ENCODE measurements at places on chromosomes 3 and 15.

GRCh38 chr3:11982341-11982941, 21.7 kb upstream of the SYN2 start:
- DNase-seq = no peak

DNA sequence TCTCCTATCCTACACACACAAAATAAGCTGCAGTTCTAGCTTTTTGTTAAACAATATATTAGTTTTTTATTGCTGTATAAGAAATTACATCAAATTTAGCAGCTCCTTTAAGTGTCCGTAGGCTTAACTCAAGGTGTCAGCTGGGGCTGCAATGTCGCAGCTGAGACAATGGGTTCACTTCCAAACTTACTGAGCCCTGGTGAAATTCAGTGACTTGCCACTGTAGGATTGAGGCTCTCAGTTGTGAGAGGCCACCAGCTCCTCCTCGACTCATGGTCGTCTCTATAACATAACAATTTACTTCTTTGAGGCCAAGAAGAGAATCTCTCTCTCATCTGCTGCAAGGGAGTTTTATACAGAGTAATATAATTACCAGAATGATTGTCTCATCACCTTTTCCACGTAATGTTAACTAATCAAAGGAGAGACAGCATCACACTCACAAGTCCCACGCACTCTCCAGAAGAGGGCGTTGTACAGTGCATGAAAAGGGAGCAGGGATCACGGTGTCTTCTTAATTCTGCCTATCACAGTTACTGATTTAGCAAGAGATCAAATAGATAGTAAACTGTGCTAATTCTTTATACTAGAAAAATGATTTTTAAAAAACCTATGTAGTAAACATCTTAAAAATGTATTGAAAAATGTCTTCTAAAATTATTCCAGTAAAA, 735.6 kb upstream of the GBE1 start:
- no peak for DNase-seq

DNA sequence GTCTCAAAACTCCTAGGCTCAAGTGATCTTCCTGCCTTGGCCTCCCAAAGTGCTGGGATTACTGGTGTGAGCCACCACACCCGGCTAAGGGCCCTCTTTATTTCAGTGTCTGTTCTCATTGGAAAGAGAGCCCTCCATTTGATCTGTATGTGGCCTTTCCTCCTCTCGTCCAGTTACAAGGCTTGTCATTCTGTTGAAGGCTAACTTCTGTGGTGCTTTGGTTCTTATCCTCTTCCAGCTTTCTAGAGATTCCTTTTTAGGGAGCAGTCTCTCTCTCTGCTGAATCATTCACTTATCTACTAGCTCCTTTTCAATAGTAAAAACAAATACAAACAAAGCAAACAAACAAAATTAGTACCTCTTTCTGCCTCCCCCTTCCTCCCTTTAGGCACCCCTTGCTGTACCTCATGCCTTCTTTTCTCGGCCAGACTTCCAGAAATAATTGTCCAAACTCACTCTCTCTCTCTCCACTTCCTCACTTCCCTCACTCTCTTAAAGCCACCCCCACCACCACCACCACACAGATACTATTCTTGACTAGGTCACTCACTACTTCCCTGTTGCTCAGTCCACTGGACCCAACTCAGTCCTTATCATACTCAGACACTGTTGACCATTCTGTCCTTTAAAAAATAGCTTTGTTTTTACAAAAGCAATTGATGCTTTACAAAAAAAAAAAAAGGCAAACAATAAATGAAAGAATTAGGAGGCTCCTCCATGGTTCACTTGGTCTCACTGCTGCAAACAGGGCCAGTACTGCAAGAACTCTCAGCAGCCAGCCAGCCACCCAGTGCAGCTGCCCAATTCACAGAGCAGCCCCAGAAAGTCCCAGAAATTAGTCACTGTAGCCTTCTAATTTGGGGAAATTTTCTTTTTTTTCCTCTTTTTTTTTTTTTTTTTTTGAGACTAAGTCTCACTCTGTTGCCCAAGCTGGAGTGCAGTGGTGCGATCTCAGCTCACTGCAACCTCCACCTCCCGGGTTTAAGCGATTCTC, 31.7 kb upstream of the RAB11A start:
- DNase-seq = no peak

DNA sequence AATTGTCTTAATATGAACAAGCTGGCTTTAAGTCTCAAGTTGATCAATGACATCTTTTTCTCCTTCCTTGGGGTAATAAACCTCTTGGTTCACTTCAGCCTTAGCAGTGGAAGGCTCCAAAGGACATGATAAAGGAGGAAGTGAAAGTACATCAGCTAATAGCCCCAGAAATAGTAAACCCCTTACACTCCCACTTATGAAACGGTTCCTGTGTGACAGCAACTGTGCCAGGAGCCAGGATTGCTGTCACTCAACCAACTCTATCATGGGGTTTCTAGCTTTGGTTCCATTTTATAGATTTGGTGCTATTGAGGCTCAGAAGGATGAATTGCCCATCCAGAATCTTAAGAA, 216.7 kb downstream of the ABHD5 start:
- no peak for DNase-seq

DNA sequence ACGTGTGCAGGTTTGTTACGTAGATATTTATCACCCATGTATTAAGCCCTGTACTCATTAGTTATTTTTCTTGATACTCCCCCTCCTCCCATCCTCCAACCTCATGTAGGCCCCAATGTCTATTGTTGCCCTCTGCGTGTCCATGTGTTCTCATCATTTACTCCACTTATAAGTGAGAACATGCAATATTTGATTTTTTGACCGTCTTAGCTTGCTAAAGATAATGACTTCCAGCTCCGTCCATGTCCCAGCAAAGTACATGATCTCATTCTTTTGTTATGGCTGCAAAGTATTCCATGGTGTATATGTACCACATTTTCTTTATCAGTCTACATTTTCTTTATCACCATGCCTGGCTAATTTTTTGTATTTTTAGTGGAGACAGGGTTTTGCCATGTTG, 623.2 kb downstream of the SQOR start:
- no peak for DNase-seq

- DNase-seq = no peak
These were observed 588.0 kb downstream of the SQOR start for GRCh38 chr15:46222826-46223225.

GRCh38 chr3:47009225-47010110, 30.0 kb downstream of the NBEAL2 start:
- DNase-seq = peak; percentile 90

- DNase-seq = peak; percentile 87
These were observed at the start of gene PIK3CA for GRCh38 chr3:179147873-179148615. Gene PIK3CA (plus strand): TSS chr3:179148357. CDS start chr3:179198826, 50,469 bp downstream.

DNA sequence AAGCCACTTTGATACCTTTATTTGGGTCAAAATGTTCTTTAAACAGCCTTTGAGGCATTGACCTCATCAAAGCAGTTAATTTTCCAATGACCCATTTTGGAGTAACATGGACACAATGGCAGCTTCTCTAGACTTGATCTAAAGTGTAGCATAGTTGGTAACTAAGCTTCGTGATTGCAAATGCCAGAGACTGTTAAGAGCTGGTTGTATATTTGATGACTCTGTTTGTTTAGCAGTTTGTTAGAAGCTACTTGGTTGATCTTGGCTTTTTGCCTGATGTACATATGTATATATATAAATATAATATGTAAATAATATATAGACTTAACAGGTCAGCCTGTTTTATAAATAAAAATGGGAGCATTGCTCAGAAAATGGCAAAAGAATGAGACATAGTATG, 68.4 kb downstream of the MITF start:
- no peak for DNase-seq

- DNase-seq = no peak
These were observed 25.8 kb downstream of the GREM1 start for GRCh38 chr15:32743411-32744140.

DNA sequence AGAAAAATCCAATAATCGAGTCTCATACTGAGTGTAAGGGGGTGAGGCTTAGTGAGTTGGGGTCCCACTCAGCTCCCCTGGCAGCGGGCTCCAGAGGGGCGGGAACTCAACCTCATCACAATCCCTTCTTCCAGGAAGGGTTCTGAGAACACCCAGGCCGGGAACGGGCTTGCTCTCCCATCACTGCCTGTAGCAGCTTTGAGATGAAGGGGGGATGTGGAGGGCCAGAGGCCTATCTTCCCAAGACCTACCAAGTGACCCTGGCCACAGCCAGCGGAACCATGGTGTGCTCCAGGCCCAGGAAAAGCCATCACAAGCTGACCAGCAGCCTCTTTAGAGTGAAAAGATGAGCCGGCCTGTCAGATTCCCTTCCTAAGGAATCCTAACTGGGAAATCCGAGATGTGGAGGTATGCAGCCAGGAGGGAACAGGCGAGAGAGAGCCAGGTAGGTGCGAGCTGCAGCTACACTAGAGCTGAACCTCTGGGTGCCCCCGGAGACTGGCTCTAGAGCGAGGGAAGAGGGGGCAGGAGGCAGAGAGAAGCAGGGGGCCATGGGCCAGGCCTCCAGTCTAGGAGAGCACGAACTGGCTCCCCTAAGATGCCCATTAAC, 18.5 kb downstream of the GRAMD2A start:
- DNase-seq = no peak
